NCI-H187 (cell line): ENCODE measurements at places on chromosomes 5 and 9.

DNA sequence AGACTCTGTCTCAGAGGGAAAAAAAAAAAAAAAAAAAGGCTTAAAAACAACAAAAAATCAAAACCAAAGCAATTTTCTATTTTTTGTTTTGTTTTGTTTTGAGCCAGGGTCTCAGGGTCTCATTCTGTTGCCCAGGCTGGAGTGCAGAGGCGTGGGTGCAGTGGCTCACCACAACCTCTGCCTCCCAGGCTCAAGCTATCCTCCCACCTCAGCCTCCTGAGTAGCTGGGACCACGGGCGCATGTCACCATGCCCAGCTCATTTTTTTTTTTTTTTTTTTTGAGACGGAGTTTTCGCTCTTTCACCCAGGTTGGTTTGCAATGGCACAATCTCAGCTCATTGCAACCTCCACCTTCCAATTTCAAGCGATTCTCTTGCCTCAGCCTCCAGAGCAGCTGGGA, 5.7 kb downstream of the STK10 start:
- no peak for DNase-seq

DNA sequence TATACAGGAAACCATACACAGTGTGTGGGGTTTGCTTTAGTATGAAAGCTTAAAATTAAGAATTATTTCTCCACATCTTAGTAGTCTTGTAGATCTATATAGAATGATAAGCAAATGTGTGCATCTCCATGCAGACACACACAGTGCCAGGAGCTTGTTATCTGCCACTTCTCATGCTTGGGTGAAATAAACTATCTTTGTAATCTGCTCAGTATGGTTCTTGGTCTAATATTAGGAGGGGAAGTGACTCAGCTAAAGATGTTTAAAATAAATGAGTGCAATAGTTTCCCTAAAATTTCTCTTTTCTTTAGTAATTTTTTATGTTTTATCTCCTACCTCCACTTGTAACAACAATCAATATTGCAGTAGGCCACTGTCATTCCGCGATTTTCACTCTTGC, 689.6 kb downstream of the TAF11L14 start:
- DNase-seq = no peak

GRCh38 chr9:94511955-94512265, 43.0 kb upstream of the PCAT7 start:
- no peak for DNase-seq

DNA sequence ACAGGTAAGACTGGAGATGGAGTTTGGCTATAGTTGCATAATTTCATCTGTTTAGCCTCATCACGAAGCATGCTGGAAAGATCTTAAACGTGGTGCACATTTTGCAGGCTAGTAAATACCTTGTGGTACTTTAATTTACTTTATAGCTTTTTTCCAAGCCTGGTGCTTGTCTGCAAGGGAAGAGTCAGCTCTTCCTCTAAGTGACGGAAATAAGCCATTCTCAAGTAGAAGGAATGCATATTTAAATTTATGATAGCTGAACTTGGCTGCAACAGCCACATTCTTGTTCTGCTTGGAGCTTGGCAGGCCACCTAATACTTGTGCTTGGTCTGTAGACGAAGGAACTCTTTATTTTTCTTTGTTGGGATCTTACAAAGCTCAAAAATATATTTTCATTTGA, 188.0 kb upstream of the PIK3R1 start:
- DNase-seq = no peak
